Heart right ventricle (tissue), 16 donors: ENCODE measurements at places on chromosomes 11 and 22. TPM values are rescaled to one million over a fixed set of nuclear protein-coding genes. Genes with fewer than 3 reads are reported as not detected.

The INS gene
- 1.0 TPM for total RNA-seq

DNA sequence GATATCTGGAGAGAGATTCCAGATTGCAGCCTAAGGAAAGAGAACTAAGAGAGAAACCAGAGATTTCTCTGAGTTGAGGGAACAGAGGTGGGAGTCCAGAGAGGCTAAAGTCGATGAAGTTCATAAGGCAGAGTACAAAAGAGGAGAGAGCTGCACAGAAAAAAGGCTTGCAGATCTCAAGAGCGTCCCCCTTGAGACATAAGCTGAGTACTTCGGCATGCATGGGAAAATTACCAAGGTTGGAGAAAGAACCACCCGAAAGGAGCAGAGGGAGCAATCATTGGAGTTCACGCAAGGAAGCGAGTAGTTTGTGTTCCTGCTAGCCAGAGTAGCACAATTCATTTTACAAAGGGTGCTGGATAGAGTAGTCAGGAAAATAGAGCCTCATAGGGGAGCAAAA, 293.5 kb downstream of the TMEM135 start:
- H3K4me3 ChIP-seq = no peak overlapping the region
- peaks cover 14% of the 10 kb centered on the region for H3K4me1 ChIP-seq
- H3K36me3 ChIP-seq = no peaks in the 10 kb centered on the region
- no peak overlapping the region for H3K27ac ChIP-seq
- H3K27me3 ChIP-seq = no peaks in the 10 kb centered on the region

DNA sequence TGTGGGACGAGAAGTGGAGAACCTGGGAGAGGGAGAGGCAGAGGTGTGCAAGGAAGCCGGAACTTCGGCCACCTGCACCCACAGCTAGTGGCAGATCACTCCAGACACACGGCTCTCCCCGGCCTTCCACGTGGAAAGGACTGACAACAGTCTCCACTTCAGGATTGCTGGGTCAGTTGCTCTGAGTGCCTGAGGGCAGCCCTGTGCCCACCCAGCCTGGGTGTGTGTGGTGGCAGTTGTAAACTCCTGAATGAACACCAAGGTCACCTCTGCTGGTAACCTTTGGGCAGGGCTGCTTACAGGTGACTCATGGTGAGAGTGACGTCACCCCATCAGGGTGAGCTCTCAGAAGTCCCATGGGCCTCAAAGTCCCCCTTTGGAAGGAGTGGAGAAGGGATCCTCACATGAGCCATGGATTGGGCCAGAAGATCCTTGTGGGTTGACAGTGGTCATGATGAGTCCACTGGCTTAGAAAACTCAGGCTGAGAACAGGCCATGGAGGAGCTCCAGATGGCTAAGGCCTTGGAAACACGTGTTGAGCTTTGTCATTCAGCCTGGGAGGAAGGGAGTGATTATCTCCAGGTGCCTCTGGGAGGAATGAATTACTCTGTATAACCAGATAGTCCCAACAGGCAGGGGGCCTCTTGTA, 71.3 kb downstream of the BCR start:
- no peaks in the 10 kb centered on the region for H3K27me3 ChIP-seq
- H3K4me1 ChIP-seq = peaks cover 21% of the 10 kb centered on the region
- DNase-seq = no peak

GRCh38 chr11:96054870-96055705, 131.2 kb upstream of the MTMR2 start:
- H3K4me3 ChIP-seq = no peak overlapping the region
- no peaks in the 10 kb centered on the region for H3K36me3 ChIP-seq
- H3K4me1 ChIP-seq = peaks cover 7% of the 10 kb centered on the region
- no peaks in the 10 kb centered on the region for H3K27me3 ChIP-seq

DNA sequence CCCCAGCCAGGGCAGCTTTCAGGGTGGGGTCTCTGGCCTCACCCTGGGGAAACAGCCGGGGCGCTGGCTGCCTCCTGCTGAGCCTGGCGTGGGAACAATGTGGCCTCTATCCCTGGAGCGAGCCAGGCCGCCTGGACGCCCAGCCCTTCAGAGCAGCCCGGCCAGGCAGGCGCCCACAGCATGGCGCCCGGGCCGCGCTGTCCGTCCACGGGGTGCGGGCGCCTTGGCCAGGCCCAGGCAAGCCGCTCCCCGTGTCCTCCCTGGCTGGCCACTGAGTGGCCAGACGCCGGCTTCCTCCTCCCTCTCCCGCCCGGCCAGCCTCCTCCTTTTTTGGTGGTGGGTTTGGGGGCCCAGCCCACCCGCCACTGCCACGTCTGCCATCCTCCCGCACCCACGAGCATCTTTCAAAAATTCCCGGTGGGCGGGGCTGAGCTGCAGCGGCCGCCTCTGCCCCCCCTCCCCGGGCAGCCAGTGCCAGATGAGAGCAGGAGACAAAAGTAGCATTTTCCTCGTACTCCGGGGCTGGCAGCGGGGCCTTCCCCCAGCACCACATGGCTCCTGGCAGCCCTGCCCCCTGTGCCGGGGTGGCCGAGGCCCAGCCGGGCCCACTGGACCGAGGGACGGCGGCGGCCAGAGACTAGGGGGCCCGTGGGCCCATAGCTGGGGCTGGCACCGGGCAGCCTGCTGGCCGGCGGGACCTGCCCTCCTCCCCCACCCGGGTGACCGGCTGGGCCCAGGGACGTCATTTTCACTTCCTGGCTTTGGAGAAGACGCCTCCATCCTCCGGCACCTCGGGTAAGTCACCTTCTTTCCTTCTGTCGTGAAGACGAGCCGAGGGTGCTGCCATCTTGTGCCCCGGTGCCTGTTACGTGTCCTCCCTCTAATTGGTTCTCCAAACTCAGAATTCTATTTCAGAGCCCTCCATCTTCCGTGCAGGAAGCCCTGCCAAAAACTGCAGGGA, 70.2 kb upstream of the PPARA start:
- H3K27ac ChIP-seq = peak overlapping the region; percentile 100
- H3K27me3 ChIP-seq = no peaks in the 10 kb centered on the region
- peak; percentile 77 for DNase-seq
- H3K4me3 ChIP-seq = peak overlapping the region; percentile 69

The AMOTL1 gene
- 30.5 TPM for total RNA-seq

GRCh38 chr11:17599460-17599925, 52.4 kb downstream of the OTOG start:
- H3K27me3 ChIP-seq = peaks cover 6% of the 10 kb centered on the region
- H3K27ac ChIP-seq = no peak overlapping the region
- no peak overlapping the region for H3K4me3 ChIP-seq
- DNase-seq = no peak

GRCh38 chr11:97938789-97939188, 1082.0 kb upstream of the CNTN5 start:
- no peak overlapping the region for H3K27ac ChIP-seq
- H3K27me3 ChIP-seq = no peaks in the 10 kb centered on the region
- no peak overlapping the region for H3K4me3 ChIP-seq

- H3K4me1 ChIP-seq = no peaks in the 10 kb centered on the region
- no peak overlapping the region for H3K27ac ChIP-seq
- DNase-seq = no peak
- no peak overlapping the region for H3K4me3 ChIP-seq
- peaks cover 4% of the 10 kb centered on the region for H3K27me3 ChIP-seq
- no peaks in the 10 kb centered on the region for H3K36me3 ChIP-seq
Measured at GRCh38 chr11:102653744-102654291, 28.7 kb upstream of the MMP20 start.

The UBQLN3 gene
- not detected for total RNA-seq

The MPZL2 gene
- total RNA-seq = 22.6 TPM

The CD81 gene
- 959 TPM for total RNA-seq

The KRTAP5-1 gene
- total RNA-seq = not detected

DNA sequence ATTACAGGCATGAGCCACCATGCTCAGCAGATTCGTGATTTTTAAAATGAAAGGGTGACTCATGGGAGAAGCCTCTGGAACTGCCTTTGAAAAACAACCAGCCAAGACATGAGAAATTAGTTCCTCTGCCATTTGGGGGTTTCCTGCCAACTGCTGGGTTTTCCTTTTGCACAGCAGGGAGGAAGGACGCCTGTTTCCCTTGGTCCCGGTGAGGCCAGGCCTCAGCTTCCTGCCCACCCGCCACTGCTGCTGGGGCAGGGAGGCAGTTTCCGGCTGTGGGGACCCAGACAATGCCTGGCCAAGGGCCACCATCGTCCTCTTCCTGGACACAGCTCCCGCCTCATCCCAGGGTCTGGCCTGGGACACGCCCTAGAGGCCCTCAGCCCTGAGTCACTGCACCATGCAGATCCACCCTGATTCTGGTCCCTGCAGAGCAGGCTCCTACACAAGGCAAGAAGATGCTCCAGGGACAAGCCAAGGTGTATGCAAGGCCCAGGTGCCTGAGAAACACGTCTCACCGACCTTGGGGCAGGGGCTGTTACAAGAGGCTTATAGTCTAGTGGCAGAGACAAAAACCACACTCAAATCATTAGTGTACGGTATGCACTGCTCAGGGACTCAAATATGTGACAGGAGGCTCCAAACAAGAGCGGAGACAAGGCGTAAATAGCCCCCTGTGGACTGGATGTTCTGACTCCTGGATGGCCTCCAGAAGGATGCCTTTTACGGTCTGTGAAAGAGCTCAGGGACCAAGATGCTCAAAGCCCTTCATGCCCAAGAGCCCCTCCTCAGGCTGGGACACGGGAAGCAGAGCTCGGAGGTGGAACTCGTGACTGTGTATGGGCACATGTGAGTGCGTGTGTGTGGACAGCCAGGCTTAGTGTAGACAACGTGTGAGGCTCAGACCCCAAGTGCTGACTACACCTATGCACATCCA, 10.0 kb downstream of the PPM1F start:
- H3K4me1 ChIP-seq = peaks cover 86% of the 10 kb centered on the region
- no peaks in the 10 kb centered on the region for H3K27me3 ChIP-seq
- H3K27ac ChIP-seq = peak overlapping the region; percentile 96
- peak; percentile 90 for DNase-seq
- H3K4me3 ChIP-seq = no peak overlapping the region

DNA sequence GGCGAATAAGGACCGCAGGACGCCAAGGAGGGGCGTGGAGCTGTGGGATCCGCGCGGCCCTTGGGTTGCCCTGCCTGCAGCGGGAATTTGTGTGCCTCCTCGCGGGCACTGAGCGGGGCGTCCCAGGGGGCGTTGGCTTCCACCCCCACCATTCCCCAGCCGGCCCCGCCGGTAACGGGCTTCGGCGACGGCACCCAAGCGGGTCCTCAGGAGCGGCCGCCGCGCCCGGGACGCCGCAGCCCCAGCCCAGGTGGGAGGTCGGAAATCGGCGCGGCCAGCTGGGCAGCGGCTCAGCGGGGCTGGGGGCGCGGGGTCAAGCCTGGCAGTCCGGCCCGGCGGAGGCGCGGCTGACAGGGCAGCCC, 320 bp downstream of the CLTCL1 start:
- H3K27me3 ChIP-seq = no peaks in the 10 kb centered on the region
- peaks cover 30% of the 10 kb centered on the region for H3K4me1 ChIP-seq
- H3K4me3 ChIP-seq = peak overlapping the region; percentile 95
- DNase-seq = peak; percentile 23

The ENTHD1 gene
- not detected for total RNA-seq

GRCh38 chr11:28910926-28911325, 802.7 kb downstream of the METTL15 start:
- H3K4me1 ChIP-seq = no peaks in the 10 kb centered on the region
- H3K27ac ChIP-seq = no peak overlapping the region
- H3K27me3 ChIP-seq = no peaks in the 10 kb centered on the region
- no peaks in the 10 kb centered on the region for H3K36me3 ChIP-seq
- H3K4me3 ChIP-seq = no peak overlapping the region

- H3K36me3 ChIP-seq = no peaks in the 10 kb centered on the region
- H3K4me3 ChIP-seq = no peak overlapping the region
- H3K4me1 ChIP-seq = peaks cover 3% of the 10 kb centered on the region
- no peak for DNase-seq
Measured at GRCh38 chr11:100872951-100873740, 186.1 kb downstream of the ARHGAP42 start.

GRCh38 chr11:131823772-131824171, 453.4 kb downstream of the NTM start:
- no peaks in the 10 kb centered on the region for H3K36me3 ChIP-seq
- no peak overlapping the region for H3K4me3 ChIP-seq
- no peaks in the 10 kb centered on the region for H3K4me1 ChIP-seq
- DNase-seq = no peak
- peaks cover 26% of the 10 kb centered on the region for H3K27me3 ChIP-seq
- no peak overlapping the region for H3K27ac ChIP-seq

GRCh38 chr22:28939932-28940331, 56.6 kb downstream of the ZNRF3 start:
- H3K4me3 ChIP-seq = no peak overlapping the region
- DNase-seq = no peak
- peaks cover 5% of the 10 kb centered on the region for H3K4me1 ChIP-seq
- H3K27me3 ChIP-seq = no peaks in the 10 kb centered on the region
- no peaks in the 10 kb centered on the region for H3K36me3 ChIP-seq
- H3K27ac ChIP-seq = no peak overlapping the region

DNA sequence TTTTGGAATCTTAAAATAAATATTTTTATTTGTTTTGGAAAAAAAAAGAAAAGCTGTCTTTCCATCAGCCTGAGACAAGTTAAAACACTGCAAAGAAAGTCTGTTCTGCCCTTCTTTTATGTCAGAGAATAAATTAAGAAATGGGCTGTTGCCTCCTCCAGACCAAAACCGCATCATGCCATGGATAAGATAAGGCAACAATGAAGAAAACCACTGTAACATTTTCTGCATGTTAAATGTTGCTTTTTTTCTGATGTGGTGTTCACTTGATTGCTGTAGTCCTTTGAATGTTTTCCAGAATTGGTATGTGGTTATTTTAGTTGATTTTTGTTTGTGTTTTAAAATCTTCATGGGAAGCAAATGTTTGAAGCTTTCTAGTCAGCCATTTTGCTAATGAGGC, 319.2 kb upstream of the CNTN5 start:
- no peak overlapping the region for H3K4me3 ChIP-seq

DNA sequence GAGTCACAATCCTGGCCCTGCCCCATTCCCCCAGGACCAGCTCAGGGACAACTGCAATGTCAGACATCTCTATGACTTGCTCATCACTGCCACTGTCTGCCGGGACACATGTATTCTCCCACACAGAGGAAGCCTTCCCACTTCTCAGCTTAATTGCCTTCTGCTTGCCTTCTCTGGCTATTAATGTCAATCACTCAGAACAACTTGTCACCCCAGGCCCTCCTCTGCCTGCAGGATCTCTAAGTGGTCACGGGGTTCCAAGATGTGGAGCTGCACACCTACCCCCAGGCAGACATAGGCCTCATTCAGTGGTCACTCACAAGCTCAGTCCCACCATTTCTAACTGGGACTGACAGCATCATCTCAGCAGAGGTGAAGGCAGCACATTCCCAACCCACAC, 15.1 kb downstream of the PLEKHA7 start:
- H3K36me3 ChIP-seq = no peaks in the 10 kb centered on the region
- no peaks in the 10 kb centered on the region for H3K27me3 ChIP-seq
- DNase-seq = no peak
- H3K27ac ChIP-seq = no peak overlapping the region
- peaks cover 15% of the 10 kb centered on the region for H3K4me1 ChIP-seq
